Daoy (cell line): ENCODE measurements at places on chromosomes 1 and 21. TPM values are rescaled to one million over a fixed set of nuclear protein-coding genes. Genes with fewer than 3 reads are reported as not detected.

- DNase-seq = no peak
These were observed 82.9 kb downstream of the SSBP3 start for GRCh38 chr1:54323324-54323739.

- DNase-seq = no peak
These were observed 141.9 kb upstream of the TMEM51 start for GRCh38 chr1:15011661-15012060.

DNA sequence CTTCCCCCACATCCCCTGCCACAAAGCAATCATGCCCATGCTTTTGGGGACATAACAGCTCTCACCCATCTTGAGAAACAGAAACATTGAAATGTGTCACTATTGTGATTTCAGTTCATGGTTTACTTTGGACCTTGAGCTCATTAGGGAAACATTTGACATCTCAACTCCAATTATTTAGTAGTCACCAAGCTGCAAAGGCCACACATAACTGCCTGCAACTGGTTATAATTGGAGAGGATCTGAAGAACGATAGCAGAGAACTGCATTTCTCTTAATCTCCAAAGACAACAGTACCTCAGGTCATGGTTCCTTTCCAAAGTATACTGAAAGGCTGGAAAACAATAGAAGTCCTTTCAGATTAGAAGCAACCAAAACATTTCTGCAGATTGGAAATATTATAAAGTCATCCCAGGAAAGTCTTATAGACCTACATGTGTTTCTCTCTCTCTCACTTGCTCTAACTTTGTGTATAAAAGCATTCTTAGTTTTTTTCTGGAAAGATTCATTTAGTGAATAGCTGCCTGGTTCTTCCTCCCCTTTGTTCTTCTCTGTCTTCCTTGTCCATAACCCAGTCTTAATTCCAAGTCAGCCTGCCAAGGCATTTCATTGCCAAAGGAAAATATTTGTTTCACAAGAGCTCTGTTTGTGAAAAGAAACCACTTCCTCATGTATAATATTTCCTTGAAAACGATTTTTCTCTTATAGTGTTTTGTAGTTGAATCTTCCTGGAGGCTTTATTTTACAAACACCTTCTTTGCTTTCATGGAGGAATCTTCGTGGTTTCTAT, 426.8 kb downstream of the ADGRL2 start:
- DNase-seq = no peak

GRCh38 chr1:115717541-115717940, 51.0 kb downstream of the CASQ2 start:
- DNase-seq = peak; percentile 46

DNA sequence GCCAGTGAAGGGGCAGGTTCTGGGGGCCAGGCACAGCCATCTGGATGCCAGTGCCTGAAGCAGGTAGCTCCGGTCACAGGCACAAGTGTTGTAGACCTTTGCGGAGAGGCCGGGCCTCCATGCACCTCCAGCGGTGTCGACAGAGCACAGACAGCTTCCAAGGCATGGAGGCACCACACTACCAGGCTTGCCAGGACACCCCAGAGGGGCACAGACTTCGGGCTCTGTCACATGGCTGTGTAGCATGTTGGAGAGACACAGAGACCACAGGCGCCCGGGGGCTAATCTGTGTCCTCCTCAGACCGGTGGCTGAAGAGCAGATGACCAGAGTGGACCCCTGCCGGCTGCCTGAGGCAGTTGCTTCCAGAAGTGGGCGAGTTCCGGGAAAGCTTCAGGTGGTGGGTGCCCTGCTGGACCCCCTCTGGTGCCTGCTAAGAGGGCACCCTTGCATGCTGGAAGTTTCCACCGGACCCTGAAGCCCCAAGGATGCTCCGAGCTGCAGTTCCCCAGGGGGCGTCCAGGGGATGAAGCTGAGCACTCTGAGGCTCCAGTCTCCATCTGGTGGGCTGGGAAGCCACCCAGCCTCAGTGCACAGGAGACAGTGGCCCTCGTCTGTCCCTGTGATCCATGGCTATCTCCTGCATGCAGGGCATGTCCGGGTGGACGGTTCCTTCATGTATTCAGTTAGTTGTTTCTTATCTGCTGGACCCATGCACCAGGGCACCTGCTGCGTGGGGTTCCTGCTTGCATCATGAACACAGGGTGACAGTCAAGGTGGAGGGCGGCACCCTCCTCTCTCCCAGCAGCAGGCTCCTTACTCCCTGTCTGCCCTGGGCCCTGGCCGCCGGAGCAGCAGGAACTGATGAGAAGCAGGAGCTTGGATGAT, 82.4 kb downstream of the OBSCN start:
- DNase-seq = no peak

DNA sequence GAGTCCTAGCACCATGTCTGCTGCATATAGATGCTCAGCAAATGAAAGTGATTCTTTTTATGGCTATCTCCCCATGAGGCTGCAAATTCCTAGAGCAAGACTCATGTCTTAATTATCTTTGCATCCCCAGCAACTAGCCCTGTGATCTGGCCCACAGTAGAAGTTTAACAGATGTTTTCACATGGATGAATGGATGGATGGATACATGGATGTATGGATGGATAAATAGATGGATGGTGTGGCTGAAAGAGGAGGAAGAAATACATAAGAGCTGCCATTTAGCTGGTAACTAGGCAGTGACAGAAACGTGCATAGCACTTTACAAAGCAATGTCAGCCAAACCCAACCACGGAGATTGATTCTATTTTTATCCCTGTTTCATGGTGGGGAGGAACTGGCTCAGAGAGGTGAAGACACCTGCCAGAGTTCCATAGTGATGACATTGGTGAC, 32.7 kb upstream of the ZBTB40 start:
- DNase-seq = peak; percentile 65

DNA sequence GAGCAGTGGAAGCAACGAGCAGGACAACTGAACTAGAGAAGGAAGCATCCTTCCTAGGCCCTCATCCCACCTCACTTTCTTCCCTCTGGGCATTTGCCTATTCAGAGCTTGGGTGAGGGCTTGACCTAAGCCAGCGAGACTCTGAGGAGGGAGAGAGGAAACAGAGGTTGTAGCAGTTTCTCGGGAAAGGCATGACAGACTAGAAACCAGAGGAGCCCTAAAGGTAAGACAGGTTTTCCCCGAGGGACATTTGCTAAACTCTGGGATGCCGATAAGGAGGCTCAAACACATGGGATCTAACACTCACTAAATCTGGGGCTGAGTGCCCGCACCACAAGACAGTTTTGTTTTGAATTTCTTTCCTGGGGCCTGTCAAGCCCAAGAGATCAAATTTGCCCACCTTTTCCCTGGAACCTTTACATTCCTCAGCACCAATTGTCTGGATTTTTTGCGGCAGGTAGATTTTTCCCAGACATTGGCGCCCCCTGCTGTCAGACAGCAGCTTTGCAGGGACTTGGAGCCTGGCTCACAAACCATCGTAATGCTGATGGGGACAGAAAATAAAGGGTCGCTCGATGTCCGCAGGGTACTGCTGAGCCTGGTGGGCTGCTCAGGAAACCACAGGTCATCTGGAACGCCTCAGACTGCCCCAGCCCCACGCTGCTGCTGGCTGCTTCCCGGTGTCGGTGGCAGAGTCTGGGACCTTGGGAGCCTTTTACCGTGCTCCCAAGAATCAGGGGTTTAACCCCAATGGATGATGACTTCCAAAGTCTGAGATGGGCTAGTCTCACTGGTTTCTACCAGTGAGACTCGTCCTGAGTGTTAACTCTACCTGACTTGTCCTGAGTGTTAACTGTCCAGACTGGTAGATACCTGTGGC, 23.4 kb upstream of the TSPAN2 start:
- peak; percentile 55 for DNase-seq

DNA sequence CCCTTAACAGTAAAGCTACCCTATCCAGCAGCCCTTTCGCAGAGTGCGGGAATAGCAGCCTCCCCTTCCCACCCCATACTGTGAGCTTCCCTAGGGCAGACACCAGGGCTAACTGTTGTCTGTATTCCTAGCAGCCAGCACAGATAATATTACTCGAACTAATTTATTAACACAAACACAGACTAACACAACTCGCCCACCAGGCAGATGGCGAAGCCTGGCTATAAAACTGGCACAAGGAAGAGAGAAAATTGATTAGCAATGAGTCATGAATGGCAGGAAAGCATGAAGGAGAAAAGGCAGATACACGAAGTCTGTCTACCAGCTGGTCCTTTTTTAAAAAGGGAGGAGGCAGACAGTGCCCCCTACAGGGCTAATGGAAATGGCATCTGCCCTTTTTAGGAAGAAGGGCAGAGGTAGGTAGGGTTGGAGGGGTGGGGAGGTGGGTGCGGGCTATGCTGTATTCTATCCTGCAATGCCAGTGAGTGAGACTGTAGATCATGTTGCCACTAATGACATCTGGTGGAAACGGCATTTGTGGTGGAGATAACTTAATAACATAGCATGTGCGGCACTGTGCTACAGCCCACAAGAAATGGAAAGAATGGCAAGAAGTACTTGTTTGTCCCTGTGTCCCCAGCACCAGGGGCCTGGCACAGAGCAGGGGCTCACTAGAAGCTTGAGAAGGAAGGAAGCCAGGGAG, 30.6 kb upstream of the CTPS1 start:
- peak; percentile 77 for DNase-seq

- DNase-seq = no peak
These were observed 40.9 kb downstream of the RAP1A start for GRCh38 chr1:111660204-111661150.

NBPF4 gene
- 0.46 TPM in 1 of 2 replicates, not detected in the other for total RNA-seq

FBXO42 gene
- 10.8 and 27.3 TPM in 2 replicates for total RNA-seq
